ENCODE measurements at places on chromosomes 12 and 14.

- no peak for DNase-seq
Observed at GRCh38 chr12:1188016-1188415, 197.0 kb downstream of the ERC1 start.

DNA sequence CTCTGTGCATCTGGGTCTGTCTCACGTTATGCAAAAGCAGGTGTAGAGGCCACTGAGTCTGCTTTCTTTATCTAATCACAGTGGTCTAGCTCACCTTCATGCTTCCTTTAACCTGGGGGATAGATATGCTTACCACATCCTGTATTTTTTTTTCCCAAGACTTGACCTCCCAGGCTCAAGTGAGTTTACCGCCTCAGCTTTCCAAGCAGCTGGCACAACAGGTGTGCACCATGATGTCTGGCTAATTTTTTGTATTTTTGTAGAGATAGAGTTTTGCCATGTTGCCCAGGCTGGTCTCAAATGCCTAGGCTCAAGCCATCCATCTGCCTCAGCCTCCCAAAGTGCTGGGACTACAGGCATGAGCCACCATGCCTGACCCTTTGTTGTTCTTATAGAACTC is 236.0 kb downstream of the ATP23 start:
- DNase-seq: no peak

GRCh38 chr12:11722578-11723138 is 73.2 kb downstream of the ETV6 start:
- no peak for DNase-seq

DNA sequence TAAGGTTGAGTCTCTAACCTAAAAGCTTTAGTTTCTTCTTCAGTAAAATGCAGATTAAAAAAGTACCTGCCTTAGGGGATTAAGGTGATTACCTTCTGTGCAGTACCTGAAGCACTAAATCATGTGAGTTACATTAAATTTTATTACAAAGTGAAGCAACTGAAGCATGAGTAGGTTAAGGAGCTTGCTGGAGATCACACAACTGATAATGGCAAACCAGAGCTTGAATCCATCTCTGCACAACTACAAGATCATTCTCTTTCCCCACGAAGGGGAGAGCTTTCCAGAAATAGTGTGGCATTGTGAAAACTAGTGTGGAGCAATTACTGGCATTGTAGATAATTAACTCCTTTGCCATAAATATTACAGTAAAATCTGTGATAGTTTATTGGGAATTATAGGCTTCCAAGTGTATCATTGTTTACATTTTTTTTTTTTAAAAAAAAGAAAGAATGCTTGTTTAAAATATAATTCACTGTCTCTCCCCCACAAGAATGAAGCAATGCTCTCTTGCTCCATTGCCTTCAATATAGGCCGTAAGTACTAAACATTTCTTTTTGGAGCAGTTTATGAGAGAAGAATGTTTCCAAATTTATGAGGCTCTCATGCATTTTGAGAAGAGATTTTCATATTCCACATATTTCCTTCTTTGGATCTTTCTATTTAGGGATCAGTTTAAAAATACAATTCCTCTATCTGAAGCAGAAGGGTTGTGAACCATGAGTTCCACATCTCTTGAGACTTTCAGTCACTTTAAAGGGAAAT is 20.5 kb downstream of the SLC38A2 start:
- no peak for DNase-seq

DNA sequence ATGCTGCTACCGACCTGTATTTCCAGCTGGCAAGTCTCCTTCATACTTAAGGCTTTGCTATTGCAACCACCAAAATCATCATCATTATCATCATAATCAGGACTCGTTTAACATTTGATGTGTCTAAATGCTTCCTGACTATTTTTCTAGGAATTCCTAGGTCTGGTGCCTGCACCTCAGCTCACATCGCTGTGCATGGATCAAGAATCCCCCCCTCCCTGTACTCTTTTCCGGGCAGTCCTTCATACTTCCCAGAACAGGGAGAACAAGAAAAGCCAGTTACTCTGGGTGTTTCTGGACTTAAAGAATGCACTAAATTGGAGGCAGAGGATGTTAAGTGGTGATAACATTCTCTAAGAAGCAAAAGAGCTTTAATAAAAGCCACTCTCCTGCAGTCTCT is 9.4 kb downstream of the ERP27 start:
- DNase-seq: no peak

- DNase-seq: no peak
Observed at GRCh38 chr12:25592725-25593495, 39.8 kb upstream of the LMNTD1 start.

DNA sequence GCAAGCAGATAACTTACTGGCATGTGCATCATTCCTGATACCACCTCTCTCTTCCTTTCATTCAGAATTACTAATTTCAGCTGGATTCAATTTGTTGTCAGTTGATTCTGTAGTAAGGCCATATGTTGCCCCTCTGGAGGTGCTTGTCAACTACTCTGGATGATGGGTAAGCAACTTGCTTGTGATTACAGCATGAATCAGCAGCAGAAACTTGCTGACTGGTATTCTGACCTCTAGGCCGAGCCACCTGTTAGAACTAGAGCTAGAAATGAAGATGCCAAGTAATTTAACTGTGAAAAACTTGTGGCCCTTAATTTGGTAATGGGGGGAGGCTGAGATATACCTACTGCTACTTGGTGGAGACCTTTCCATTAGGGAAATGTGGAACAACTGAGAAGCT is 5.1 kb downstream of the RNF10 start:
- no peak for DNase-seq

- no peak for DNase-seq
Observed at GRCh38 chr14:72350215-72350614, 418.0 kb downstream of the RGS6 start.

DNA sequence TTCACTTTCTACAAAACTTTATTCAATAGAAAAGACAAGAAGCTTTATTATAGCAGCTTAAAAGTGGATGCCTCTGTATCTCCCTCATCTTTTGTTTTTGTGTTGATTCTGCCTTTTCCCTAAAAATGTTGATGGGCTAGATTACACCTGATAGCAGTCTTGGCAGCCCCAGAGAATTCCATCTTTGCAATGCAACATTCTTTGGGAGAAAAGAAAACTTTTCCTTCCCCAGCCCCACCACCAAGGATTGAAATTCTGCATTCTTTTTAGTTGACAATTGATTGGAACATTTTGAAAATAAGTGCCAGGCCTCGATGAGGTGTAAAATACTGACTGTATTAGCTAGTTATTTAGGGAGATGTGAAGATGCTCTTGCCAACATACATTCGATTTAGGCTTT is 306.8 kb upstream of the G2E3 start:
- no peak for DNase-seq

GRCh38 chr12:46455648-46456352 is 83.2 kb upstream of the SLC38A2 start:
- DNase-seq: no peak

DNA sequence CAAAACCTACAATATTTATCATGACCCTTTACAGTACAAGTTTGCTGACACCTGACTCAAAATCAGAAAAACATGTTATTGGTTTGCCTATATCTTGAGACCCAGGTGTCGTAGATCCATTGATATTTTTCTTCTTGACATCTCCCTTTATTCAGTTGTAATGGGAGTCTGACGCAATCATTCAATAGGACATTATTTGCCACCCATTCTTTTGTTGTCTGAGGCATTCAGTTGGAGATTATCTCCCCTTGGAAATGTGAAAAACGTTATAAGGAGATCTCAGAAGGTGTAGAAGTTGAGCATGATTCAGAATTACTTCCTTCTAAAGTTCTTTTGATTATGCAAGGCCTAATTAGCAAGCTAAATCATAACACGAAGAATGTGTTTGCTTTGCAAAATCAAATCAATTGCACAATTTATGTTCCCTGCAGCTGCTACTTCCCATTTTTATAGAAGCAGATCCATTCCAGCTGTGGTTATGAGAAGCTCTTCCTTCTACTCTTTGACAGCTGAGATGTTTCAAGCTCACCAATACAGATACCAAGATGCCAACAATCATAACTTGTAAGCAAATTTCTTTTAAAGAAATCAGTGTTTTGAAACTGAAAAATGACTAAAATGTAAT is 228.2 kb upstream of the SYT1 start:
- no peak for DNase-seq

DNA sequence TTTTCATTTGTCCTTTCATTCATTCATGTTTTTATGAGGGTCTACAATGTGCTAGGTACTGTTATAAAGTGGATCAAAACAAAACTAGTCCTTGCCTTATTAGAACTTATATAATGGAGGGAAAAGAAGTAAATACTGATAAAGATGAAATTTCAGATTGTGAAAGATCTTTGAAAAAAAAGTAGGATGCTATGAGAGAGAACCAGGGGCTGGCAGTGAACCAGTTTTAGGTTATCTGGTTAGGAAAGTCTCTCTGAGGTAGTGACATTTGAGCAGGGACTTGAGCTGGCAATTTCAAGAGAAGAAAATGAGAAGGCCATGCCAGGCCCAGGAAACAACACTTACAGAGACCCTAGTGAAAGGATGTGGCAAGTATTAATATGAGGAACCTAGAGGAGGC is 57.3 kb upstream of the E2F7 start:
- no peak for DNase-seq

DNA sequence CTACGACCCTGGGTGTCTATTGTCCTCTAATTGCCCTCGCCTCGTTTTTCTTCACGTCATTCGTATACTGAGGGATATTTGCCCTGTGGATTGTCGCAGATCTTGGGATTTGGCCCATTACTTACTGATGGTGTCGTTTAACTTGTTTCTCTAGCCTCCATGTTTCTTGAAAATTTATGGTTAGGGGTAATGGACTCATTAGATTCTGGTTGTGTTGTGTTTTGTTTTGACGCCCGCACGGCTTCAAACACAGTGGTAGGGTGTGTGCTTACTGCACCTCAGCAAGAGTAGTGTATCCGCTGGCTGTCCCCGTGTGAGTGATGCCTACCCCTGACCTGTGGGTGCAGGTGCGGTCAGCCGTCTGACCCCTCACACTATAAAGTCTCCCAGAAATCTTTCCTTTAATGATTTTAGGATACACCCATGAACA is 874 bp upstream of the RNU6-8 start:
- DNase-seq: no peak

GRCh38 chr12:42982828-42983227 is 393.3 kb upstream of the PRICKLE1 start:
- DNase-seq: no peak

GRCh38 chr12:6573001-6573400 is 4.9 kb upstream of the NOP2 start:
- DNase-seq: no peak

GRCh38 chr12:87756721-87757120 is 272.5 kb downstream of the C12orf50 start:
- no peak for DNase-seq

GRCh38 chr14:104016873-104017650 is 68.4 kb upstream of the ASPG start:
- no peak for DNase-seq

GRCh38 chr12:95231190-95231589 is 13.6 kb downstream of the VEZT start:
- no peak for DNase-seq

DNA sequence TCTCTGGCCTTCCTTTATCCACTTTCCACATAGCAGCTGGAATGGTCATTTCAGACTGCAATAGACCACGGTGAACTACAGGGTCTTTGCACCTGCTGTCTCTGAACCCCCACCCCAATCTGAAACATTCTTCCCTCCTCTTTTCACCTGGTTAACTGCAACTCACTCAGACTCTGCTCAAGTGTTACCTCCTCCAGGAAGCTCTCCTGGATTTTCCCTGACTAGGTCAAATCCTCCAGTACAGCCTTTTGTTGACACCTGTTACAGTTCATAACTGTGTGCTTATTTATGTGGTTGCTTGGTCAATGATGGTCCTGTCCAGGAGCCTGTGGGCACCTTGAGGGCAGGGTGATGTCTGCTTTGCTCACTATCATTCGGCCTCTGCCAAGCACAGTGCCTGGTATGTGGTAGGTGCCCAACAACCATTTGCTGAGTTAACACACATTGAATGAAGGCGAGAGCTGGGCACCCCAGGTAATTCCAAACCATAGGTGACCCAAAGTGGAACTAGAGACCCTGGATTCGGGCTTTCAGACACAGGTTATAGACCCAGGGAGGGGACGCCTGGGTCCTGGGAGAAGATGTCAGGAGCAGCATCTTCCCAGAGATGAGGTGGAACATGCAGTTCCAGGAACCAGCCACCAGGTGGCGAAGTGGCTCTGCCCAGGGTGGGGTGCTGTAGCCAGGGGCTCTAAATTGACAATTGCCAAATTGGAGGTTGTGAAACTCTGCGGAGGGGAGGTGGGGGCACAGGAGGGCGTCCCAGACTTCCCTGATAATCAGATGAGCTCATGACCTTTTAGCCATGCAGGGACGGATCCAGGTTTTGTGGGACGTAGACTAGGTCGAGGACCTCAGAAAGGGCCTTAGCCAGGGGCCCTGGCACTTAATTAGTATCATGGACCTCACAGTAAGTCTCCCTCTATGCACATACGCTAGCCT is 28.1 kb downstream of the TRPV4 start:
- DNase-seq: peak; percentile 56

GRCh38 chr14:67468378-67468730 is 20.2 kb downstream of the TMEM229B start:
- DNase-seq: no peak

- no peak for DNase-seq
Observed at GRCh38 chr12:81080431-81080983, 2.6 kb downstream of the ACSS3 start.

DNA sequence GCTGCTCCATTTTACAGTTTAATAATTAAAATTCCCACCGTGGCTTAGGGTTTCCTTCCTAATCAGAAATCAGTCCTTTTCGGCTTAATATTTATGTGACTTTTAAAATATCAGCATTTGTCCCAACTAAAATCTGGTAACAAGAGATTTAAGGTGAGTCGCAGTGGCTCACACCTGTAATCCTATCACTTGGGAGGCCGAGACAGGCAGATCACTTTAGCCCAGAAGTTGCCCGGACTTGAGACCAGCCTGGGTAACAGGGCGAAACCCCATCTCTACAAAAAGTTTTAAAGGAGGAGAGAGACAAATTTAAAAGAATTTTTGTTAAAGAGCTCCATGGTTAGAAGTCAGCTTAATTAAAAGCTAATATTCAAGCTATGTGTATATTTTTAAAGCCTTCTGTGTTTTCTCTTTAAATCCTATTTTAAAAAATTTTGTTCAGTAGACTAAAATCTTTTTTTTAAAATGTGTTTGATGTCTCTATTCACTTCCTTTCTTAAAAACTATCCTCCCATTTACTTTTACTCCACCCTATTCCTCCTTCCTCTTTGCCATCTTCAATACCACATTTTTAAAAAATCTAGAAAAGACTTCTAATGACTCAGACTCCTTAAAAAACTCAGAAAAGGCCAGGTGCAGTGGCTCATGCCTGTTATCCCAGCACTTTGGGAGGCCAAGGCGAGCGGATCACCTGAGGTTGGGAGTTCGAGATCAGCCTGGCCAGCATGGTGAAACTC is 3.8 kb upstream of the TAC3 start:
- DNase-seq: no peak

- DNase-seq: no peak
Observed at GRCh38 chr14:61484826-61485584, 163.6 kb downstream of the PRKCH start.
